T-helper 2 cell treated with Interferon-gamma antibody and Interleukin-4, amounts not matched to agents 5 μg/mL and 100 μg/mL, for 36 hours (primary cell): ENCODE measurements at places on chromosomes 2 and 18.

GRCh38 chr2:132697556-132698205, 27.7 kb upstream of the LYPD1 start:
- DNase-seq: no peak

- no peak for DNase-seq
These were observed 163.4 kb upstream of the SH3BP4 start for GRCh38 chr2:234788381-234788780.

- no peak for DNase-seq
These were observed 59.6 kb downstream of the CHRNA1 start for GRCh38 chr2:174704642-174705041.

DNA sequence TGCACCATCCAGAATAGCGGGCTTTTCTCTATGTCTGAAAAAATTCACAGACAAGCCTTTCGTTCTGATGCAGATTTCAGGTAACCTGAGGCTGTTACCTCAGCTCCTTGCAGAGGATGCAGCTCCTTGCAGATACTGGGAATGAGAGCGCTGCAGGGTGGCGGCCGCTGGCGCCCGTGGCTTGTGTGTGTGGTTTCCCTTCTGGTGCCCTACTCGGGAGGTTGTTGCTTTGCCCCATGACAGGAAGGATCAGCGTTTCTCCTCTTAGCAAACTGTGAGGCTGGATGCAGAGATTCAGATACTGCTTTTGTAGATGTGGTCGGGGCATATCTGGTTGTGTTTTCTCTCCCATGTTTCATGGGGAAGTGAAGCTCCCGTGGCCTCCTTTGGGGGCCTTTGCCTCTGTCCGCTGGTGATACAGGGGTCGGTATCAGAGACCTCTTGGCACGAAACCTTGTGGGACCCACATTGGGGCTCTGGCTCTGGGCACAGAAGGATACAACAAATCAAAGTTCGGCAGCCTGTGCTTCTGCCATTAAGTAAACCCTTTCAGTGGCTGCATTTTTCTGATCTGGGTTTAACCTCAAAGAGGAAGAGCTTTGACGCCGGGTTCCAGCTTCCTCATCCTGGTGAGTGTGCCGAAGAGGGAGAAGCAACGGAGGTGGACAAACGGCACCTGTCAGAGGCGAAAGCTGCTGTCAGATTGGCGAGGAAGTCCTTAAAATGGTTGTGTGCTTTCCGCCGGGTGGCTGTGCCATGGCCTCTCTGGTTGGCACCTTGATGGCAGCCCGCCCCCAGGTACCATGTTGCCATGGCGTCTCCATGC, 127.8 kb downstream of the MBP start:
- no peak for DNase-seq

DNA sequence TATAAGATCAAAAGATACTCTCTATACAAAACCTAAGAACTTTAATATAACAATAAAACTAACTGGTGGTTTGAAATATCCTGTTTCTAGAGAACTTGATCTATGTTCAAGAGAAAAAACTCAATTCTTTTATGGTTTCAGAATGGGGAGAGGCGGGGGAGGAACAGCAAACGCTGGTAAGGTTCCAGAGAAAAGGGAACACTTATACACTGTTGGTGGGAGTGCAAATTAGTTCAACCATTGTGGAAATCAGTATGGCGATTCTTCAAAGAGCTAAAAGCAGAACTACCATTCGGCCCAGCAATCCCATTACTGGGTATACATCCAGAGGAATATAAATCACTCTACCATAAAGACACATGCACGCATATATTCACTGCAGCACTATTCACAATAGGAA, 17.2 kb downstream of the FAM98A start:
- no peak for DNase-seq

GRCh38 chr2:173881461-173881860, 83.7 kb downstream of the SP3 start:
- no peak for DNase-seq

GRCh38 chr2:154960802-154961583, 262.5 kb downstream of the KCNJ3 start:
- no peak for DNase-seq

DNA sequence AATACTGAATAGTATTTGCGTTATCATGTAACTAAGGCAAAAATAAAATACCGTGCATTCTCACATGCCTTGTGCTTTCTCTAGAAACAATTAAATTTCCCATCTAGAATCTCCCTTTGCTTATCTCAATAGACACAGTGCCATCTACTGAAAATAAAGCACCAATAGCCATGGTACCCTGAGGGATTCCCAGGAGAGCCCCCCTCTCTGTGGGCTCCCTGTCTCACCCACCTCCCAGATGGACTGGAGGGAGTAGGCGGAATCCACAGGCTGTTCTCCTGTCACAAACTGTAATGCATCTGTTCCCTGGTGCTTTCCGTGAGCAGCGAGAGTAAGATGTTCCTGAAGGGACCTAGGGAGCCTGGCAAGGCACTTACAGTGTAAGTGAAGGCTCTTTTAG, 112.4 kb upstream of the UPP2 start:
- no peak for DNase-seq

GRCh38 chr2:125961739-125962138, 694.2 kb upstream of the GYPC start:
- DNase-seq: no peak

DNA sequence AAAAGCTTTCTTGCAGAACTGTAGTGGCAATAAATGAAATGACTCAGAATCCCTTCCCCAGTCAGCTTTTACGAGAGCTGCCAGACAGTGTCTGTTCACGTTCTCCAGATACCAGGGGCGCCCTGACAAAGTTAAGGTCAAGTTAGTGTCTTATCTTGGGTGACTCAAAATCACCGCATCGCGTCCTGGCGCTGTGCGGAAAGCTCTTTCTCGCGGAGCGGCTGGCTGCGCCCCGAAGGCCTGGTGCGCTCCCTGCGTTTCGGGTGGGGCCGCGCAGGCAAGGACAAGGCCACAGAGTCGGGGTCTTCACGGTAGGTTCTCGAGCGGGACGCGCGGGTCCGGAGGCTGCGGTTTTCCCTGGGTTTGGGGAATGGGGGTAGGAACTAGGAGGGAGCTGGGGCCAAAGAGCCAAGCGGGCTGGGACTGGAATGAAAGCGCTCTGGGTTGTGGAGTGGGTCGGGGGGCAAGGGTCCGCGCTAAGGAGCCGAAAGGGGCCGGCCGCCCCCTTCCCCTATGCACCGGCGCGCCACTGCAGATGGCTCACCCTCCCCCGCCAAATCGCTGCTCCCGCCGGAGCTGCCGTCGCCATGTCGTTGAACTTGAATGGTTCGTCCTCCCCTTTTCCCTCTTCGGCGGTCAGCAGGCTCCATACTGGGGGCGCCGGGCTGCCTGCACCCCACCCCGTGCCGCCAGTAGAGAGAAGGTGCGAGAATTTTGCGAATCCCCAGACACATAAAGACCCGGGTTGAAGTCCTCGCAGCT, 2.6 kb upstream of the HOXD11 start:
- no peak for DNase-seq

DNA sequence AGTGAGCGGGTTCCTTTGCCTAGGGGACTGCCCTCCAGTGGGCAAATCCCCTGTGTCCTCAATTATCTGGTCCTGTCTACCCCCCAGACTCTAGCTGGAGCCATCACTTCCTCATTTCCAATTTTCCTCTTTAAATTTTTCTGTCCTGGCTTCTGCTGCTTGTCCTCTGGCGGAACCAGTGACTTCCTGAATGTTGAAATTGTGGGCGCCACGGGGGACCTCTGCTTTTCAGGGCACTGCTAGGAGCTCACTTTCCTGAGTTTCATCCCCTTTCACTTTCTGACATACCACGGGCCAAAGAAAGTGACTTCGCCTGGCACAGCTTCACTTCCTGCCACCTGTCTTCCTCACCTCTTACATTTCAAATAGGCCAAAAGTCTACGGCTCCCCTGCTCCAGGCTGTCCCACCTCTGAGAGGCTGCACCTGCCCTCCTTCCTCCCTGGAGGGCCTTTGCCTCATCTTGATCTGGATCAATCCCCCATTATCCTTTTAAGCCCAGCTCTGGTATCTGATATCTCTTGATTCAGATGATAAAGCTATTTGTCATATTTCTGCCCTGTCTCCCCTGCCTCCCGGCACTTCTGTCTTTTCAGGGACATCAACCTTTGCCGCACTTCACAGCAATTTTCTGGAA, 1.4 kb upstream of the MARCO start:
- no peak for DNase-seq

DNA sequence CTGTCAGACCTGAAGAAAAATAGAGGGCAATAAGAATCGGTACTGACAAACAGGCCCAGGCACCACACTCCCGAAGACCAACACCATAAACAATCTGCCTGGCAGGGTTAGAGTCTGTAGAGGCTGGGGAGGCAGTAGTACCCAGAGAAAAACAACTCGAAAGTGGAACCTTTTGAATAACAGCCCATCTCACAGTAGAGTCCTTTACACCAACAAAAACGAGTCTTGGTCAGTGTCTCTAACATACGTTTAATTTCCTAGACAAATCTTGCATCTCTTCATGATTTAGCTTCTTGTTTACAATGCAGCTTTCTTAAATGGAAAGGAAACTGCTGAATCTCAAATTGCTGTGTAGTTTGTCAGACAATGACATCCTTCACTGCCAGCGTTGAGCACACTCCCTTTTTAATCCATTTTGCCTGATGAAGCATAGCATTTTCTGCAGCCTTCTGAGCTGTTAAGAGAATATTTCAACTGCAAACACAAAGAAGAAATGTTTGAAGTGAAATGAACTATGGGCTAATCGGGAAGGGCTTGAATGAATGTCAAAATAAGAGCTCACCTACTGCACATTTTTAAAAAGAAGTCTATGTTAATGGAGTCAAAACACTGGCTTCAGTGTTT, 73.1 kb upstream of the DSG1 start:
- DNase-seq: no peak

GRCh38 chr2:236674238-236674637, 104.6 kb downstream of the ACKR3 start:
- DNase-seq: no peak

- no peak for DNase-seq
These were observed 109.9 kb upstream of the DTNA start for GRCh38 chr18:34600158-34600557.

DNA sequence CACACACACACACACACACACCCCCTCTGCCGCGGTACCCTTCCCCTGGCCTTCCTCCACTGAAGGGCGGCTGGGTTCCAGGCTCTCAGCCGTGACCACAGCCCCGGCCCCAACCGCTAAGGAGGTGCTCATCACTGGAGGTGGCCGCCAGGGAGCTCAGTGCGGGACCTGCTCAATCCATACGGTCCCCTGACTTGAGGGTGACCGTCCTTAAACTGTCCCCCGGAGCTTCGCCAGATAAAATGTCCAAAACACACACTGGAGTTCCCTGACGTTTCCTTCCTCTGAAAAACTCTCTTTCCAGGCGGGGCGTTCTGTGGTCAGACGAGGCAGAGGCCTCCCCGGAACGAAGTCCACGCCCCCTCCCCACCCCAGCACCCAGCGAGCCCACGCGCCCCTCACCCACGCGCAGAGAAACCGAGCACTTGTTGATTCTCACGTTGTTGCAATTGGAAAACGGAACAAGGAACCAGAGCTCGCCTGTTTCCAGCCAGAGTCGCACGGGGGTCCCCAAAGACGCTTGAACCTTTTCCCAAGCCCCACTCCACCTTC, 1.4 kb downstream of the MBP start:
- DNase-seq: peak; percentile 52

- no peak for DNase-seq
These were observed 74.0 kb downstream of the TTC27 start for GRCh38 chr2:32701806-32702205.

- DNase-seq: no peak
These were observed 106.9 kb downstream of the COL4A4 start for GRCh38 chr2:227057060-227057459.

DNA sequence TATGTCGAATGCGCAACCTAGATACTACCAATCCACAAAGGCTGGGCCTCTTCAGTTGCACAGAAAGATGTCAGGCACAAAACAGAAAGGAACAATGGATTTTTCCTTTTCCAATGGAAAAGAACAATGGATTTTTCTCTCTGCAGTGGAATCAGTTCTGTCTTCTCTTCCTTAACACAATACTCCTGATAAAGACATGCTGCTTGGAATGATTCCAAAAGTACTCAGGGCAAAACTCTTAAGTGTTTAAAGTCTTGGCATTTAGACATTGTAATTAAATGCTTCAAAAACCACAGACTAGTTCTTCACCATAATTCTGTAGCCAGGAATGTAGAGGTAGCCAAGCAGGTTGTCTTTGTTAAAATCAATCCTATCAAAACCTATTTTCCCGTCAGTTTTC, 46.7 kb upstream of the FLACC1 start:
- no peak for DNase-seq

- peak; percentile 9 for DNase-seq
These were observed 6.8 kb downstream of the SCTR start for GRCh38 chr2:119517433-119517832.
